ENCODE measurements at places on chromosomes 5 and 9. TPM values are rescaled to one million over a fixed set of nuclear protein-coding genes. Genes with fewer than 3 reads are reported as not detected.

MEGF9 gene
- 19.5 TPM for total RNA-seq

NEUROG1 gene
- total RNA-seq = not detected

TRIM7 gene
- 5.8 TPM for total RNA-seq

RMRP gene
- 6,162 TPM for total RNA-seq

CLIC3 gene
- total RNA-seq = 1.4 TPM

CMYA5 gene
- 4.6 TPM for total RNA-seq

PKD2L2 gene
- not detected for total RNA-seq

ZNF608 gene
- 30.4 TPM for total RNA-seq

MCC gene
- total RNA-seq = 17.0 TPM

All from esophagus muscularis mucosa (tissue), 4 donors.